Activated T-helper 2 cell treated with anti-CD3 and anti-CD28 coated beads, Interferon-gamma antibody, Interleukin-2, Interleukin-4, amounts not matched to agents 10 μg/mL and 5 μg/mL and 100 μg/mL, durations not matched to agents 14 hours and 24 hours and 36 hours (primary cell): ENCODE measurements at places on chromosomes 5 and 9. TPM values are rescaled to one million over a fixed set of nuclear protein-coding genes. Genes with fewer than 3 reads are reported as not detected.

DNA sequence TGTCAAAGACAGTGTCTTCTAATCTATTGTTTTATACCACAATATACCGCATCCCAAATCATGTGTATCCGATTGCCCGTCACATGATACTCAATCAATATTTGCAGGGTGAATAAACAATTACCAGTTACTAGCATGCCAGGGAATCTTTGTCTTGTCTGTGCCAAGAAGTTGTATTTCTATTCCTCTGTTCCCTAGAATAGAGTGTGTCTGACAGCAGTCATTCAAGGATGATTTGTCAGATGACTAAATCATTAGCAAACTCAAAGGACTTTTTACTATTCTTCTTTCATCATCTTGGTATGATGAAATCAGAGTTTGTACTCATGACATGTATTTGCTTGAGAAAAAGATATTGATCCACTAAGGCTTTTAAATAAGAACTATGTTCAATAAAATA lies 348.8 kb downstream of the HTR1A start:
- no peak for DNase-seq

GRCh38 chr9:36045610-36046009 lies 8.9 kb downstream of the RECK start:
- DNase-seq, result no peak

DNA sequence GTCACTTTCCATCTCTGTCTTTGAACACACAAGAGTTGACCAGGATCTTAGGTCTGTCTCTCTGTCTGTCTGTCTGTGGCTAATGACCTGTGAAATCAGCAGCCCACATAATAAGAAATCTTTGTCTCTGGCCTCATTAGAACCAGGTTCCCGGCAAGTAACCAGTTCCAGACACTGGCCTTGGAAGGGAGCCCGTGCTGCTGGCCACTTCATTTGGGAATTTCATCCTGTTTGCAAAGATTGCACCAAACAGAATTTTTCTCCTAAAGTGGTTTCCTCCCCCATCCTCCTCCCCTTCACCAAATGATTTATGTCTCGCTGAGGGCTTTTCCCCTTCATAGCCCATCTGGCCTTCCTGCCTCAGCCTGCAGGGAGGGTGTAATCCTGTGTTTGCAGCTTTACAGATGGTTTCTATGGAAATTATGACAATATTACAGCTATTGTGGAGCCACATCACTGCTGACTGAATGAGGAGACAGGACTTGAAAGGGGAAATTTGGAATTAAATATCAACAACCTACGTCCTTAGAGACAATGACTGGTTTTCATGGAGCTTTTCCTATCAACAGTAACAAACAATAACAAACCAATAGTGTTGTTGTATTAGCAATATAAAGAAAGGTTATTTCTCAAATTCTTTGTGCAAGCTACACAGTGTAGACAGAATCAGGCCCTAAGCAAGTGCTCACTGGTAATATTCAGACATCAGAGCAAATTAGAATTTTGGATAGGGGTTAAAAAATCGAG lies 25.7 kb downstream of the DPYSL3 start:
- no peak for DNase-seq

- no peak for DNase-seq
Measured at GRCh38 chr5:174935854-174936474, 211.6 kb downstream of the MSX2 start.

IFNB1 gene
- not detected in 2 replicates for total RNA-seq

CDKN2A gene
- total RNA-seq, result 5.8 and 7.4 TPM in 2 replicates
